Suppressor macrophage treated with lipopolysaccharide for 4 hours (primary cell): ENCODE measurements at places on chromosomes 12 and 14.

- no peak for DNase-seq
Measured at GRCh38 chr12:4789776-4790175, 69.6 kb downstream of the GALNT8 start.

DNA sequence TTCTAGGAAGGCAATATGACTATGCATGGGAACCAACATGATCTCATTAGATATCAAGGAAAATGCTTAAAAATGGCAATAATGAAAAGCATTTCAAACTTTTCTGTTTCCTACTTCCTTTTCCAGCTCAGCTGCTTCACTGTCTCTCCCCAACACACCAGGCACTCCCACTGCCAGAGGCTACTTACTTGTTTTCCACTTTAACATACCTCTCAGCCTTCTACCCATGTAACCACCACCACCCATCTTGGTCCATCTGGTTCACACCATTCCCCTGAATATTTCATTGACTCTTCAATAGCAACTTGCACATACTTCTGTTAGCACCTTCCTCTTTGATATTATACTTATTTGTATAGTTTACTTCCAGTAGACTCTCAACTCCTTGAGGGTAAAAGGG, 168.3 kb upstream of the NPAS3 start:
- no peak for DNase-seq

GRCh38 chr12:116226026-116226425, 51.5 kb downstream of the MED13L start:
- DNase-seq, result no peak

- DNase-seq, result no peak
Measured at GRCh38 chr14:32014057-32014456, 63.0 kb upstream of the ARHGAP5 start.

- no peak for DNase-seq
Measured at GRCh38 chr14:31232081-31232480, 24.5 kb upstream of the HECTD1 start.

DNA sequence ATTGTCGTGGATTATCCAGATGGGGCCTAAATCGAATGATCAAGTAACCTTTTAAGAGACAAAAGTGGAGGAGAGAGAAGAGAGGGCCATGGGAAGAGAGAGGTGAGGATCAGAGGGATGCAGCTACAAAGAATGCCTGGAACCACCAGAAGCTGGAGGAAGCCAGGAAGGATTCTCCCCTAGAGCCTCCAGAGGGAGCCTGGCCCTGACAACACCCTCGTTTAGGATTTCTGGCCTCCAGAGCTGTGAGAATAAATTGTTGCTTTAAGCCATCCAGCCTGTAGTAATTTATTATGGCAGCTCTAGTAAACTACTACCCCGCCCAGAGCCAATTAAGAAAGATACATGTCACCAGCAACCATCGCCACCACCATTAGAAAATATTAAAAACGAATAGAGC, 46.2 kb upstream of the GSC start:
- no peak for DNase-seq

DNA sequence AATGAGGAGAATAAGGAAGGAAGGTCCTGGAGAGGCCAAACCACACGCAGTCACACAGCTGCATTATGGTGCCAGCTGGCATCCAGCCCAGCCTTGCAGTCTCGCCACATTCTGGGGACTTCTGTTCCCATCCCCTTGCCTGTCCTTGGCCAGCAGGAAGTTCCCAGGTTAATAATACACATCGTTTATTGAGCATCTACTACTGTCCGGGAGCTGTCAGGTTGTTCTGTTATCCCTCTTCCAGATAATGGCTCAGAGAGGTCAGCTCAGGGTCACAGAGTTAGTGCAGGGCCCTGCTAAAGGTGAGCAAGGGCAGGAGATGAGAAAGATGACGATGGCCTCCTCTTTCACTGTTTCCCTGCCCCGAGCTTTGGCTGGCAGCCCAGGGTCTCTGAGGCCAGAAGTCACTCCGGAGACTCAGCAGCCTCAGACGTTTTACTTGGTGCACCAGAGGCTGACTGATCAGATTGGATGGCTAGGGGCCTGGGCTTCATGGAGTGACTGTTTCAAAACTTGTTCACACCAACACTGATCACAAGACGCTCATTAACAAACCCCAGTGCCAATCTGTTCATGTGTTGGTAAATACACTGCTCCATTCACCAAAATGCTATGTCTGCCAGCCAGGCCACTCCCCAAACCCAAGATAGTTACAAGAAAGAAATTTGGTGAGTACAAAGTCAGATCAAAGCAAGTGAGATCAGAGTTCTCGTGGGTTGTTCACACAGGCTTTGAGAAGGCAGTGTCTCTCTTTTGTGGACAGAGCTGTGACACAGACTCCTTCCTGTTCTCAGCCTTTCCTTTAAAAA, 79.2 kb downstream of the B4GALNT3 start:
- peak; percentile 50 for DNase-seq

GRCh38 chr12:129127771-129128170, 274.5 kb downstream of the GLT1D1 start:
- no peak for DNase-seq

- DNase-seq, result no peak
Measured at GRCh38 chr12:13071305-13072280, 27.4 kb downstream of the FAM234B start.

- no peak for DNase-seq
Measured at GRCh38 chr12:40469736-40470135, 222.5 kb upstream of the CNTN1 start.

GRCh38 chr12:59742841-59743240, 147.0 kb downstream of the SLC16A7 start:
- DNase-seq, result no peak

GRCh38 chr12:9273276-9273675, 65.1 kb upstream of the PZP start:
- DNase-seq, result no peak

- no peak for DNase-seq
Measured at GRCh38 chr14:102071283-102071998, 15.4 kb downstream of the HSP90AA1 start.

GRCh38 chr12:102438047-102438826, 42.1 kb downstream of the IGF1 start:
- DNase-seq, result no peak

GRCh38 chr12:92603741-92604432, 98.9 kb upstream of the PLEKHG7 start:
- DNase-seq, result peak; percentile 78

DNA sequence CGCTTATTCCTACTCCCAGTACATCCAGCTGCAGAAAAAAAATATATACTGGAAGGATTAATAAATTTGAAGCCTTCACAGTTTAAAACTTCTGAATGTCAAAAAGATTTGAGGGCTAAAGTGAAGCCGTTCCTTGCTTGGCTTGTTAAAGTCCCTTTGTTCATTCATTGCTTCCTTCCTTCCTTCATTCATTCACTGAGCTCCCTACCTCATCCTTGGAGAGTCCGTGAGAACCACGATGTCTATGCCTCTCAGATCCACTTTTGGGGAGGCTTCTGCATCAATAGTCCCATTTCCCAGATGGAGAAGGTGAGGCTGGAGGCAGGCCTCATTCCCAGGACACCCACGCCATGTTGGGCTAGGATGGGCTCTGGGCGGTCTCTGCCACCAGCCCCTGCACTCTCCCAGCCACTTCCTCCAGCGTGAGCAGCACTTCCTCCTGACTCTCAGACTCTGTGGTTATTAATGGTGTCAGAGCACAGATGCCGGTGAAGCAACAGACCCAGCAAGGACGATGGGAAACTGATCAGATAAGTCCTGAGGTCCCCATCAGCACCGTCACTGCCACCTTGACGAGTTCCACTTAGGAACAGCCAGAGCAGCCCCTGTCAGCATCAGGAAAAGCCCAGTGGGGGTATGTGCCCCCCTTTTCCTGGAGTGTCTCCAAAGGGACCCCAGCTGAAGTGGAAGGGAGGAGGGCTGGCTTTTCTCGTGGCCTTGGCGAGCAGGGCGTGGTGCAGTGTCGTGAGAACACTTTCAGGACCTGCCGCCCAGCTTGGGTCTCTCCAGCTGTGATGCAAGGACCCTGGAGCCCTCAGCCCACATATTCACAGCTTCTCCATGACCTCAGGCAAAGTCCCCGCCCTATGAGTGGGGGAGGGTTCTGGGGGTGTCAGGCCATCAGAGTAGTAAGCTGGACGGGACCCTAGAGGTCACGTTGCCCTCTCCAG, 21.2 kb downstream of the ASB2 start:
- peak; percentile 84 for DNase-seq
